ENCODE measurements at places on chromosomes 3 and 15.

- DNase-seq = no peak
These were observed 79.9 kb upstream of the PRR23E start for GRCh38 chr3:127112796-127113570.

- DNase-seq = no peak
These were observed 3.3 kb downstream of the TRIM71 start for GRCh38 chr3:32820971-32821685.

DNA sequence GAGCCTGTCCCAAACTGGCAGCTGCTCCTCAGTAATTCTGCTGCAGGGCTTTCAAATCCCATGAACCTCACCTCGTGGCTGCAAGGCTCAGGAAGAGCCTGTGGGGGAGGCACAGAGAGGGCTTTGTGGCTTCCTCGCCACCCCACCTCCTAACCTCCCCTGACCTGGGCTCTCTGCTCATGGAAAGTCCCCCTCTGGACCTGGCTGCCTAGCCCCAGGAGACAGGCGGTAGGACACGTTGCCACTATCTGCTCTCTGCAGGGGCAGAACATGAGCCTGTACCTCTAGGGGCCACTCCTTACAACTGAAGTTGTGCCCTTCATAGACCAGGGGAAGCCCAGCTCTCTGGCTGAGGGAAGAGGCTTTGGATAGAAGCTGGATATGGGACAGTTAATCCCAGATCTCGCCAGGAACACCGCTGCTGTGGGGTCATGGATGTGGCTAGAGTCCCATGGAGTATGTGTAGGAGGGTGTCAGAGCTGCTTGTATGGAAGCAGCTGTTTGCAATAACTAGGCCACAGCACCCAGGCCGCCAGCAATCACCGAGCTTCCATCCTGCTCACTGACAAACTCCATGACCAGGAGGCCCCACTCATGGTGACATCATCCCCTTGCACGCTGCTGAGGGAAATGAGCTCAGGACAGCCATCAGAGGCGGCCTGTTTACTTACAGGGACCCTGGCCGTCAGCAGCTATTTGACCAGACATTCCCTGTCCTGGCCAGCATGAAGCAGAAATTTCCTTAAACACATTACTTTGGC, 34.0 kb upstream of the CILP start:
- no peak for DNase-seq

DNA sequence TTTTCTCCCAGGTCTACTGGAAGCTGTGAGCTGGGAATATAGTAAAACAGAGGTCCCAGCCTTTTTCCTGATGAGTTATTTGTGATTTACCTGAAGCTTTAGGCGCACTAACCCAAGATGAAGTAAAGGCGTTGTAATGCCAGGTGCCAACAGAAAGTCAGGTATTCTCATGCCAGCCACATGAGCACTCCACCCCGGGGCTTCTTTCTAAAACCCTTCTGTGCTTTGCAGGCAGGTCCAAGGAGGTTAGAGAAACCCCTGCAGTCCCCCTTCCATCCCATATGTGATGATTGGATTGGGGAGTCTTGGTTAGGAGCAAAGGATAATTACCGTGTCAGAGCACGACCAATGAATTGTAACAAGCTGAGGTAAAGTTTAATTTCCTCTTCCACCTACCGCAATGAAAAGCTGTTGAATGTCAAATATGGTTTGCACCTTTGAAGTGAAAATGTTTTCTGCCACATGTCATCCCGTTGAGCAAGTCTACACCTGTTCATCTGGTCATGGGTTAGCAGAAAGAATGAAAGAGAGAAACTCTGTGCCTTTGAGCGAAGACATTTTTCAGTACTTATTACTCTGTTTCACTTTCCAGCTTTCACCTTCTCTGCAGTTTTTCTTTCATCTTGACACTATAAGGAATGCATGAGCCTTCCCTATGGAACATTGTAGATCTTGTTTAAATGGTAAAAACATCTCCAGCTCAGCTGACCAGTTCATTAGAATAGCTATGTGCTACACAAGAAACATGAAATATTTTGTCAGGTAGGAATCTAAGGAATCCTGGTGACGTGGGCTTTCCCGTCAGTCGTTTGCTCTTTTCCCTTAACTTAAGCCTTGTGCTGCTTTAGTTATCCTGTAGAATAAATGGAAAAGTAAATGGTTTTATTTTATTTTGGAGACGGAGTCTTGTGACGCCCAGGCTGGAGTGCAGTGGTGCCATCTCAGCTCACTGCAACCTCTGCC, 204.6 kb upstream of the IL12A start:
- DNase-seq = no peak

DNA sequence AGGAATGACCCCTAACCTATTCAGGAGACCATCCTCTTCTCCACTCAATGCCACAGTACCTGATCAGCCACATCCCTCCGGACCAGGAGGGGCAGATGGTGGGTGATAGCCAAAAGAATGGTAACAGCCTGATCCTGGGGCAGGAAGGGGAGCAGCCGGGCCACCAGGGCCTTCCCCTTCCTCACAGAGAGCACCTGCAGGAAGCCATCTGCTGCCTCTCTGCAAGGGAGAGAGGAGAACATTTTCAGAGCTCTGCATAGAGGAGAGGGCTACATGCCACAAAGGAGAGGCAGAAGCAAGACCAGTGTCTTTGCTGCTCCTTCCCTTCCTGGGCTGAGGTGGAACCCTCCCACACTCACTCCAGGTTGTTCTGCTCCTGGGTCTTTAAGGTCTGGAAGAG, 5.5 kb upstream of the SPG11 start:
- no peak for DNase-seq

DNA sequence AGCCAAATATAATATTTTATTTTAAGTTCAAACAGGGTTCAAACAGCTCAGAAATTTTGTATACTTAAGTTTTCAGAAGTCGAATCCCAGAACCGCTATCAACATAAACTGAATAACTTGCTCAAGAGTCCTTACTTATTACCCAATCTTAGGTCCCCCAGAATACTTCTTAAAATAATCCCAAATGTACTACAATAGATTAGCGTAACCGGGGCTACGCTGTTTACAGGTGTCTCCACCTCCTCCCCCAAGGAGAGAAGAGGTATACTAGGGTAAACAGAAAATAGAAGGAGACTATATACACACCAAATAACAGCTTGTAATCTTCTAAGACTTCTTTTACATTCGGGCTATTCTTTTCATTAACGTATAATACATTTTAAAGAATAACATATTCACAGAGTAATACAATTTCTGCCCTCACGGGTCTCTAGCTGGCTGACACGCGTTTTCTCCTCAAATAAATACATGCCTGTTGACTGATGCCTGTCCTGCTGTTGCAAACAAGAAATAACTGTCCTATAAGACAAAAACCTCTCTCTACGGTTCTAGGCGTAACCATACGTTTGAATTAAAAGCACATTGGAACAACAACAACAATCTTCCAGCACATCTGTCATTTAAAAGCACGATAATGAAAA, 1.3 kb downstream of the DENND4A start:
- DNase-seq = no peak

- no peak for DNase-seq
These were observed 11.8 kb upstream of the HRG start for GRCh38 chr3:186653984-186654383.

DNA sequence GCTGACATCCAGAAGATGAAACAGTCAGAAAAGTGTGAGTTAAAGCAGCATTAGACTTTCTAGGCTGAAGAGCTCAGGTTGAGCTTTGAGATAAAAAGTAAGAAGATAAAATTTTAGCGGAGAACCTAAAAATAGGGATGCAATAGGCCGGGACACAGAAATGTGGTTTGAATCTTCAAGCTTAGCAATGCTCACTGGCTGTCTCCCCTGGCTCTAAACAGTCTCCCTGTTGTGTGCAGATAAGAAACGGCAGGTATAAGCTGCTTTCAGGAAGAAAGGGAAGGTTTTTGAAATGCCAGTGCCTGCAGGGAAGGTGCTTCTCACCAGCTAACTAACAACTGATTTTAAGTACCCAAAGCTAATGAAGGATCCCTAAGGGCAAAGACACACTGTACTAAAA, 718.7 kb upstream of the SGO1 start:
- DNase-seq = no peak

GRCh38 chr15:38474155-38474757, 20.3 kb downstream of the FAM98B start:
- DNase-seq = no peak

GRCh38 chr3:196660381-196661166, 21.1 kb downstream of the NRROS start:
- DNase-seq = no peak

- no peak for DNase-seq
These were observed 75.7 kb upstream of the DPPA4 start for GRCh38 chr3:109413049-109413448.

DNA sequence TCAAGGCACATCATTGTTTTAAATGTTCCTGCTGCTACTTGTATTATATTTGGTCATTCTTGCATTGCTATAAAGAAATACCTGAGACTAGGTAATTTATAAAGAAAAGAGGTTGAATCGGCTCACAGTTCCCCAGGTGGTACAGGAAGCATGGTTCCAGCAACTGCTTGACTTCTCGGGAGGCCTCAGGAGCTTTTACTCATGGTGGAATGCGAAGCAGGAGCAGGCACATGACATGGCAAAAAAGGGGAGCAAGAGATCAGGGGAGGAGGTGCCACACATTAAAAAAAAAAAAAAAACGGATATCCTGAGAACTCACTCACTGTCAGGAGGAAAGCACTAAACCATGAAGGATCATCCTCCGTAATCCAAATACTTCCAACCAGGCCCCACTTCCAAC, 286.9 kb upstream of the PLSCR5 start:
- no peak for DNase-seq

DNA sequence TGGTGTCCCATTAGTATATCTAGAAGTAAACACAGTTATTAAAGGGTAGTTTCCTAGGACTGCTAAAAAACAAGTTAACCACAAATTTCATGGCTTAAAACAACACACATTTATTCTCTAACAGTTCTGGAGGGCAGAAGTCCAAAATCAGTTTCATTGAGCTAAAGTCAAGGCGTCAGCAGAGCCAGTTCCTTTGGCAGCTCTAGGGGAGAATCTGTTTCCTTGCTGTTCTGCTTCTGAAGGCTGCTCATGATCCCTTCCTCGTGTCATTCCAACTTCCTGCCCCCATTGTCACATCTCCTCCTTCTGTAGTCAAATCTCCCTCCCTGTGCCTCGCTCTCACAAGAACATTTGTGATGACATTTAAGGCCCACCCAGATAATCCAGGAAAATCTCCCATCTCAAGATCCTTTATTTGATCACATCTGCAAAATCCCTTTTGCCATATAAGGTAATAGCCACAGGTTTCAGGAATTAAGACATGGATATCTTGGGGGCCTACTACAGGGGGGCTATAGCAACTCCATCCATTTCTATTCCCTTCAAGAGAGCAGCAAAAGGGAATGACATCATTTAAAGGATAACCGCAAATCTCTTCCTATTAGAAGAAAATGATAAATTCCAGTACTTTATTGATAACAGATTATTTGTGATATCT, 50.1 kb downstream of the GPR176 start:
- DNase-seq = no peak

DNA sequence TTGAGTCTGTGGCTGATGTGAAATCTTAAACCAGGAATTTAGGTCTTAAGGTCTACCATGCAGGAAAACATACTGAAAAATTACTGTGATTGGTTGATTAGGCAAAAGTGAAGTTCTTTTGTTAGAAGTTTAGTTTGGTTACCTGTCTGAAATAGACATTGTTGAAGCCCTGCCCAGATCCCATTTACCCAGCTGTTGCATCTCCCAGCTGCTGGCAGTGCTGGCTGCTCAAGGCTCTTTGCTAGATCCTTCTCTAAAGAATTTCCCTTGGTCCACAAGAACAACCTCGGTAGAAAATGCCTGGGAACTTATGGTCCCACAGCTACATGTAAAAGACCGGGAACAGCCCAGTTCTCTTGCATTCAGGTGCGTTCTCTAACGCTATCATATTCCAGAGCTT, 137.3 kb downstream of the EDEM1 start:
- no peak for DNase-seq

GRCh38 chr3:4531478-4532025, 38.4 kb downstream of the ITPR1 start:
- no peak for DNase-seq

DNA sequence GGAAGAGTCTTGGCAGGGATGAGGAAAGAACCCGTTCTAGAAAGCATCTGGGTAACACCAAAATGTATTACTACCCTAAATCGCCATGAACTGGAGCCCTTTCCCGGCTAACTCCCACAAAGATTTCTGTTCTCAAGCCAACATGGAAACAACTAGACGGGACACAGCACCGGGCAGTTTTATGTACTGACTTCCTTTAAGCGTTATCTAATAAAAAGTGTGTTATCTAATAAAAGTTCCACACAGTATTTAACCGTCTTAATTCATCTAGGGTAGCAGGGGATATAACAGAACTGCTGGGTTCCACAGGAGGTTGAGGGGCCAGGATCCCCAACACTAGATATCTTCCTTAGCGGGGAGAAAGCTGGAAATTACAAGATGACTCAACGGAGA, 347 bp upstream of the C3orf62 start:
- no peak for DNase-seq

DNA sequence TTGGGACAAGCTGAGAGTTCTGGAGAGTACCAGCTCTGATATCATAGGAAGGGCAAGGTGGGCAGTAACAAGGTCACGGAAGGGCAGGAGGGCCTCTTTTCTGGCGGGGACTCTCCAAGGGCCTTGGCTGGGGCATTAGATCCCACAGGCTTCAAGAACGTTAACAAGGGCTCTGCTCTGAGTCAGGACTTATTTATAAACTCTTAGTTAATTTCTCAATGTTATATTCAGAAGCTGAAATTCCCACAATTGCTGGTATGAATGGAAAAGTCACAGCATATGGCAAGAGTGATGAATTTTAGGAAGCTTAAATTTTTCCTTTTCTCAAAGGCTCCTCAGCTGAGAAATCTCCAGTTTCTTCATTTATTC, 320.2 kb upstream of the TBC1D5 start:
- DNase-seq = no peak

DNA sequence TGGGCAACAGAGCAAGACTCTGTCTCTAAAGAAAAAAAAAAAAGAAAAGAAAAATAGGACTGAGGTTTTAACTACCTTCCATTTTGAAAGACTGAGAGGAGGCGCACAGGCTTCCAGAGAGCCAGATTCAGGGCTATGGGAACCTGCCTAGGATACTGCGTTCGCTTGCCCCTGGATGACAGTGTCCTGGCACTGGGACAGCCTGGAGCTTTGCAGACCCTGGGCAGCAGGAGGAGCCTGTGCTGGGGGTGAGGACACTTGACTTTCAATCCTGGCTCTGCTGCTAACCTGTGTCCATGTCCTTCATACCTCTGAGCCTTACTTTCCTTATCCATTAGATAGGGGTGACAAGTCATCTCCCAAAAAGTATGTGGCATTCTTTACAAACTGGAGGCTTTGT, 31.2 kb downstream of the CD276 start:
- no peak for DNase-seq

- no peak for DNase-seq
These were observed 150.8 kb upstream of the DPH6 start for GRCh38 chr15:35696767-35697231.
